ENCODE measurements at places on chromosomes 2 and 18.

DNA sequence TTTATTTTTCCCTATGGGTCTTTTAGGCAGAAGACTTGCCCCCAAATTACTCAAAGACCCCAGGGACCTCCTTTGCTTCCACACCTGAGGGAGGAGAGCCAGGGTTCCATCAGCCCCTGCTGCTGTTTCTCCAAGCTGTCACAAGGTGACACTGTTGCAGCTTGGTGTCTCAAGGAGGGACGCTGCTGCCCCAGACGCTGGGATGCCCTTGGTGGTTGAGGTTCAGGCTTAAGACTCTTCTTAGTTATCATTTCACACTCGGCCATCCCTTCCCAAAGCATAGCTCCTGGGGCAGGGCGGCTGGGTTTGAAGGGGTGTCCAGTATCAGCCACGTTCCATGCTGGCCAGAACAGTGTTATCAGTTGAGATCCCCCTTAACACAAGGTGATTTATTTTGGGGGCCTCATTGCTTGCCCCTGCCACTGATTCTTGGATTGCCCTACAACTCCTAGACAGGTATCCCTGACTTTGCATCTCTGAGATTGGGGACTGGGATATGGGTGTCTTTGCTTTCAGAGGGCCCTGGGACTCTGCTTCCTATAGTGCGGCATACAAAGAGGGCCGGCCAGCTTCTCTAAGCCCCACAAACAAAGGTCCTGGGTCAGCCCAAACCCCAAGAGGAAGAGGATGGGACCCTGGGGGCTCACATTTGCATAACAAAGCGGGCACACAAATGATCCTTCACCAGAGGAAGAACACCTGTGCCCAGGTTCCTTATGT lies 22.7 kb downstream of the GPR55 start:
- peak; percentile 60 for DNase-seq

- DNase-seq = no peak
Observed at GRCh38 chr18:7618891-7619442, 51.9 kb downstream of the PTPRM start.

DNA sequence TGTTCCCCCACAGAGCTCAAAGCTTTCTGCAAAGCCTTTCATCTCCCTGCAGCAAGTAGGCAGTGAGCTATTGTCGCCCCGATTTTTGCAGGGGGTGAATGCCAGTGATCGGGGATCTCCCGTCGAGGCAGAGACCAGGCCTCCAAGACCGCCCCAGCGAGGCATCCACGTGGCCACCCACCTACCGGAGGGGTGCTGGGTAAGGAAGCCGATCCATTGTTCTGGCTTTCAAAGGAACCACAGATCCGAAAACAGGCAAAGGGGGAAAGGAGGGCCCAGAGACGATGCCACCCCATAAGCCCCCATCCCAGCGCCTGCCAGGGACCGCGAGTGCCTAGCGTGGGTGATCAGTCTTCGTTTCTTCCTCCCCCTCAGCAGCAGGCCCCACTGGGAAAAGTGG lies 2.4 kb downstream of the ADRA2B start:
- no peak for DNase-seq

DNA sequence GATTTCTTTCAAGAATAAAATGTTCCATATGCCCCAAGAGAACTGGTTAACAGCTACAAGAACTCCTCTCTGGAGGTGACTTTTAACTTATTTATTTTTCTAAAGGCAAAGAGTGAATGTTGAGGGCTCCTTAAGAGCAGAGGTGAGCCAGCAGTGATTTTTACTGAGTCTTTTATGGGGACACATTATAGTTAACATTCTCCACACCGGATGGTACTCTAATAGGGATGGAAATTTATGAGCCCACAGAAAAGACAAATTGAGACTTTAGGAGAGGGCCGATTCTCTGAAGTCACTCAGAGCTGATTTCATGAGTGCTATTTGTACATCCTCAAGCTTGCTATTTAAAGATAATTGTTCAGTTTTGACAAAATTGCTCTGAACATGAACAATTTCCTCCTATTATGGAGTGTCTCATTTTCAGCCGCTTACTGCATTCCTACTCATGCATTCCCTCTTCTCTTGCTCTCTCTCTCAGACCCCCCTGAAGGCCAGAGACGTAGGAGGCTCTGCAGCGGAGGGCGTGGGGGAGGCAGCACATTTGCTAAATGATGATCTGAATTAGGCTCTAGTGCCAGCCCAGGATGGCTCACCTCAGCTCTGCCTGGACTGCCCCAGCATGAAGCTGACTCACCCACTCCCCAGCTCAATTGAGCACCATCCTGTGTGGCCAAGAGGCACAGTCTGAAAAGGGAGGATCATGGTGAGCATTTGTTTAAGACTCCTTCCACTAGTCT lies 5.9 kb upstream of the RPL37A start:
- DNase-seq = peak; percentile 84

GRCh38 chr2:19235308-19235707 lies 123.1 kb downstream of the OSR1 start:
- DNase-seq = peak; percentile 57

GRCh38 chr2:126638746-126639145 lies 17.2 kb upstream of the GYPC start:
- DNase-seq = no peak

- no peak for DNase-seq
Observed at GRCh38 chr2:109318949-109319342, 189.9 kb downstream of the SH3RF3 start.

DNA sequence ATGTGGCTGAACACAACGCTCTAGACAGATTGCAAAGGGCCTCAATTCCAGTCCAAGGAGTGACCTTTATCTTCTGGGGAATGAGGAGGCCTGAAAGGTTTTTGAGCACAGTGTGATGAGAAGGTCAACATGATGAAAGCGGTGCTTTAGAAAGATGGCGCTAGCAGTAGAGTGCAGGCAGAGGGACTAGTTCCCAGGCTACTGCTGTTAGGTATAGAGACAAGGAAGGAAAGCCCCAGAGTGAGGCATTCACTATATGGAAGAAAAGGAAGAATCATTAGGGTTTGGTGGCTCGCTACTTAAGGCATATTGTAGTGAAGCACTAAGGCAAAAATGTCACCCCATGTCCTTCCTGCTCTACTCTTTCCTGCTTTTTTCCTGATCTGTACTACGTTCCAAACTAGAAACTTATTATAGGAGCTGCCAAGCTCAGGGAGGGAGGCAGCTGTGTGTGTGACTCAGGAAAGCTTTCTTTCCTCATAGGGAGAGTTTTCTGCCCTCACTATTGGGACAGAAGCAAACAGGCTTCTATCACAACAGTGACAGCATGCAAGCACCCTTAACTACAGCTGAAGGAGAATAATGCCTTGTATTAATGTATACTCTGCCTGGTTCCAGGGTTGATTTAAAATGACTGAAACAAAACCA lies 160.8 kb upstream of the CAVIN2 start:
- DNase-seq = no peak

DNA sequence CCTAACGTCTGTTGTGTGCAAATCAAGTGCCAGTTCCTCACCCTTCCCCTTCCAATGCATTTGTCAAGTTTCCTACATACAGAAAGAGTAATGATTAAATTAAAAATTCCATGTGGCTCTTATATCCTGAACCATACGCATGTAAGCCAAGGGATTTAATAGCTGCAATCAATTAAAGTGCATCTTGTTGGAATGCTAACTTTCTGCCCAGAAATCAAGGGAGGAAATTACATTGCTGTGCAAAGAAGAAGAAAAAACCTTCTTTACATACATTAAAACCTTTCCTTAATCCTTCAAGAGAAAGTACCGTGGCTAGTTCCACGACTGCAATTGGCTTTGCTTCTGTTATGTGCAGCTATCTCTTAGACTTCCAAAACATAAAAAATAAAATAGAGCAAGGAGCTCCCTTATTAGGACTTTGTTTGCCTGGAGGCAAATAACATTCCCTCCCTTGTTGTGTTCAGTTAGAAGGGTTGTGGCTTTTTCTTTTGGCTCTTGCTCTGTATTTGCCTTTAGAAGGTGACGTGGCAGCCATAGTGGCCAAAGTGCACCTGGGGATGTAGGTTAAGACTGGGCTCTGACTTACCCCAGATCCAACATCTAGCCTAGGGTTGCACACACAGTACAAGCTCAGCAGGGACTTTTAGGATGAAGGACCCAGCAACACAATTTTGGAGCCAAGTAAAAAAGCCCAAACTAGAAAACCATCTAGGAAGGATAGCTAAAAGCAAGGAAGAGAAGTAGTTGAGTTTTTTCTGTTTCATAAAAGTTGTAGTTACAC lies 158.3 kb downstream of the ANTXR1 start:
- no peak for DNase-seq

- DNase-seq = no peak
Observed at GRCh38 chr2:165011199-165011598, 55.9 kb upstream of the SLC38A11 start.

DNA sequence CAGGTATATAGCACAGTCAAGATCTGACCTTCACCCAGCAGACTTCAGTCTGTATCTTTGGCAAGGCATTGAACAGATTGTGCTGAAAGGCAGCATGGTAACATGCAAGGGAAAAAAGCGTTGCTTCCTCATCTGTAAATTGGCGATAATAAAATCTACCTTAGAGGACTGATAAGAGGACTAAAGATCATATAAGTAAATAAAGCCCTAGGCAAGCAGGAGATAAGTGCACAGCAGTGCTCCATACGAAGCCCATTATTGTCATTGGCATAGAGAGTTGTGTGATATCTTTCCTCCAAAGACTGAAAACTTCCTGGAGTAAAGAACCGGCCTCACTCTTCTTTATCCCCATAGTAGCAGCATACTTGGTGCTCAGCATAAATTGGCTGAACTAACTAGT lies 162.6 kb downstream of the ANKRD44 start:
- DNase-seq = no peak

GRCh38 chr2:188473306-188473705 lies 181.6 kb downstream of the GULP1 start:
- no peak for DNase-seq

- no peak for DNase-seq
Observed at GRCh38 chr2:167759531-167759930, 487.9 kb downstream of the STK39 start.

DNA sequence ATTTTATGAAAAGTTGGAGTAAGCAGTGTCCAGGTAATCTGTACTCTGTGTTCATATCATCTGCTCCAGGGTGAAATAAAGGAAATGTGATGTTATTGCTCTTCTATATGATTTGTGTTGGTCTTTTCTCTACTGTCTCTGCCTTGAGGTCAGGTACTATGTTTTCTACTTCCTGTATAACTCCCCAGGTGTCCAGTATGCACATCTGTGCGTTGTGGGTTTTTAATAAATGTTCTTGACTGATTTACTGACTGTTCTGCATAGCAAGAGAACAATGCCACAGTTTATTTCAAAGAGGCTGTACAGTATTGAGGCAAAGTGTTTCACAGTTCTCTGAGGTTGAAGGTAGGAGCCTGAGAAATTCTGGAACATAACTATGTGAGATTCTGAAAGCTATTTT lies 89.7 kb downstream of the BABAM2 start:
- DNase-seq = no peak

DNA sequence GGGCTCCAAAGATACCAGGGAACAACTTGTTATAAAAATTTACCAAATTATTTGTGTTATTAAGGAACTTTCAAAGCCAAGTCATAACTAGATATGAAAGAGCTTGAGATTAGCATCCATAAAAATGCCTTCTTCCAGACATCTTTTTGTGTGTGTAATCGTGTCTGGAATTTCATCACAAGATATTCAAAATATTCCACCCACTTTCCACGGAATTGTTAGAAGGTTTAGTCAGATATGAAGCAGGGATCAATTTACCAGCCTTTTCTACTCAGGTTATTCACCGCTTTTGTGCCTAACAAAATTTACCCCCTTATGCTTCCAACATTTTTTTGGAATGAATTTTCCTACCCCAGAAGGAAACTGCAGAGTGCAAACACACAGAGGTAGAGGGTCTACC lies 130.2 kb upstream of the ACVR2A start:
- DNase-seq = peak; percentile 56
